Stimulated activated CD8-positive, alpha-beta memory T cell treated with anti-CD3 and anti-CD28 coated beads, Interleukin-4, amount 100 ng/mL, for 48 hours (primary cell): ENCODE measurements at places on chromosomes 6 and 20.

DNA sequence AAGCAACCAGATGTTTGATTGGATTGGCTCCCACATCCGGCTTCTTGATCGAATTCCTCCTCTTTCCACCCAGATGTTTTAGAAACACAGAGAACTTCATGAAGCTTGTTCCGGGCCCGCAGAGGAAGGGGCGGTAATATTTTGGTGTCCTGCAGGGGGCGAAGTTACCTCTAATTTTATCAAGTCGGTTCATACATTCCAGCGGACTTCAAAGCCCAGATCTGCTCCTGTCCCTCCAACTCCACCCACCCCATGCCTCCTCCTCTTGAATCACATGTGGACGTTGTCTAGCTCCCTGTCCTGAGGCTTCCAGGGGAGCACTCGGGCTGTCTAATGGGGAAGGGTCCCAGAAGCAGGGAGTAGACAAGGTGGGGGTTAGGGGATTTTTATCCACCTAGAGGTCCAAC is 2.9 kb upstream of the BMP6 start:
- peak; percentile 84 for DNase-seq

DNA sequence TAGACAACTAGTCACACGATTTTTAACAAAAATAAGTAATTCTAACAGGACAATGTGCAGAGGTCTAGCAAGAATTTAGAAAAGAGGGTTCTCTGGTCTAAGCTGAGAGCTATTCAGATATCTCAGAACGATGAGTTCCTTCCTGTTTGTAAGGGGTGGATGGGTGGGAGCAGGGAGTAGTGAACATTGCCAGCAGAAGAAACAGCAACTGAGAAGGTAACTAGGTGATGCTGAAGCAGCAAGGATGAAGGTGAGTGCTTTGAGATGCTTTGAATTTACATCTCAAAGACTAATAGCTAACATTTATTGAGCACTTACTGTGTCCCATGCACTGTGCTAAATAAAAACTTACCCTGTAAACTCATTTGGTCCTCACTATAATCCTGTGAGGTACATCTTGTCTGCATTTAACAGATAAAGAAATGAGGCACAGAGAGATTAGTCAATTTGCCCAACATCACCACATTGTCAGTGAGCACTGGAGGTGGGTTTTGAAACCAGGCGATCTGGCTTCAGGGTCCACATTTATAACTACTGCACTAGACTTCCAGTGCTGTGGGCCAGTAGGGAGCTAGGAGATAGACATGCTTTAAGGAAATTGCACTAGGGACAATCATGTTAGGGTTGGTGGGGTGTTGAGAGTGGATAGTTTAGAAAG is 15.7 kb downstream of the BRD2 start:
- DNase-seq, result no peak

DNA sequence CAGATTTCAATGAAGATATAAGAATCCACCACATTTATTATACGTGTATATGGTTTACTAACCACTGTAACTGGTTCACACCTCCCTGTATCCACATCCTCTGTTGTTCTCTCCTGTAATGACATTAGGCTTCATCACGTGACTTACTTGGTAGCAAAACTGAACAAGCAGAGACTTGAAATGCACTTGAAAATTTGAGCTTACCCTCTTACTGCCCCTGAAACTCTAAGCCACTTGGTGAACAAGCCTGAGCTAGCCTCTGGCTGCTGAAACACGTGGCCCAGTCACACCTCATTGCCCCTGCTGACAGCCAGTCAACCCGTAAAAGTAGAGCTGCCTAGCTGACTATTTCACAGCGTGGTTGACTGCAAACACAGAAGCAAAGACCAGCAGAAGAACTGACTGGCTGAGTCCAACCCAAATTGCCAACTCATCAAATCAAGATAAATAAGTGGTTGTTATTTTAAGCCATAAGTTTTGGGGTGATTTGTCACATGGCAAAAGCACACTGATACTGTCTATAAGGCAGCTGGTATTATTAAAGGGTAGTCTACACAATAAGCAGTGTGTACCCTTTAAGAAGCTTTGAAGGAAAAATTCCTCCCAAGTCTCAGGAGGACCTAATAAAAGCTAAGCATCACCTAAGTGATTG is 109.0 kb downstream of the RALGAPA2 start:
- DNase-seq, result no peak

- peak; percentile 80 for DNase-seq
Measured at GRCh38 chr20:2986466-2986865, 57.0 kb upstream of the GNRH2 start.

DNA sequence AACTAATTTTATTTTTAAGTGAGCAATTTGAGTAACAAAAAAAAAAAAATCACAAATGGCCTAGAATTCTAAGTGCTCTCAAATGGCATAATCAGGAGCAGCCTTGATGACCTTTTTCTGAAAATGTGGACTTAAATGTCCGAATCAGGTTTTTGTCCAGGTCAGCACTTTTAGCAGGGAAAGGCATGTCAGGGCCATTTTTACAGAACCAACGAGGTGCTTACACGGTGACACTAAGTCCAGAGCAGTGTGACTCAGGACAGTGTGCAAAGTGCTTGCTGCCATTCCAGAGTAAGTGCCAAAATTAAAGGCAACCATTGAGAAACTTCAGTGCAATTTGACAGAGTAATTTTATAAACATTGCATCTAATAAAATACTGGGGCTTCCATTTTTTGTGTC is 127.8 kb downstream of the KIF16B start:
- no peak for DNase-seq

- no peak for DNase-seq
Measured at GRCh38 chr6:39695447-39695846, 29.8 kb downstream of the KIF6 start.

GRCh38 chr6:108286366-108286765 is 8.5 kb upstream of the AFG1L start:
- no peak for DNase-seq
